ENCODE measurements at places on chromosomes 1 and 21.
A peak's percentile ranks its signal among the peaks of the same experiment; 100 is the strongest.

- DNase-seq, result no peak
Observed at GRCh38 chr1:224587051-224587450, 29.1 kb upstream of the CNIH3 start.

DNA sequence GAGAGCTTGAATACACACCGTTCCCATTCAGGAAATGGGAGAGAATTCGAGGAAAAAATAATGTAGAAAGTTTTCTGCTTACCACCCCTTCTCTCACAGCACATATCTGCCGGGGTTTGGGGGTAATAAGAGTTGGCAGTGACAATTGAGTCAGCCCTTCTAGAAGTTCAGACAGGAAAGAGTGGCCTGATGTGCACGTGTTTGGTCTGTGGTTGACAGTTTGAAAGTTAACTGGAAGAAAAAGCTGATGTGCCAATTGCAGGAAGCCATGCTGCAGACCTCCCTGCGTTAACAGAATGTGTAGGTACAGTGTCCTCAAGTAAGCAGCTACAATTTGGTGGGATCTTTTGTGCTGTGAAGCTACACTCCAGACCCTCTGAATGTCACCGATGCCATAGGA is 50.9 kb downstream of the DHX9 start:
- DNase-seq, result peak; percentile 23

- DNase-seq, result no peak
Observed at GRCh38 chr1:42145764-42146625, 7.2 kb upstream of the GUCA2B start.

DNA sequence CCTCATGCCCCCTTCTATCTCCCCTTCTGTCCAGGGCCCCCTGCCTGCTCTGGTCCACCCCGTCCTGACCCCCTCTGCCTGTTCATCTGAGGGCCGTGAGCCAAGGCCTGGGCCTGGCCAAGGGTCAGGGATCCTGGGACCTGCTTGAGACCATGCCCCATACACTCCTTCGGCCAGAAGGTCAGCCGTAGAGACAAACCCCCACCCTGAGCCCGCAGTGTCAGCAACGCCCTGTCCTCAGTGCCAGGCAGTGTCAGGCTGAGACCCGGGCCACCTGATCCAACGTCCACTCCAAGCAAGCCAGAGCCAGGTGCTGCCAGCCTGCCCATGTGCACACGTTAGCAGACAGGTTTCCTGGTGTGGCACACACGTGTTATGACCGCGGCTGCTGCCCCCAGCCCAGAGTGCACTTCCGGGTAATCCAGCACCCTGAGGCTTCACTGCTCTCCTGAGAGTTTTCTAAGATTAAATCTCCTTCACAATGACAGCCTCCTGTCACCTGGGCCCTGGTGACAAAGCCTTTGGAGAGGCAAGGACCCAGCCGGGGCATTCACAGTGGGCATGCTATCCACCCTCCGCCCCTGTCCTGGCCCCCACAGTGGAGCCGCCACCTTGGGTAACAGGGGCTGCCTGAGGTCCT is 10.1 kb upstream of the SAMD11 start:
- no peak for DNase-seq

DNA sequence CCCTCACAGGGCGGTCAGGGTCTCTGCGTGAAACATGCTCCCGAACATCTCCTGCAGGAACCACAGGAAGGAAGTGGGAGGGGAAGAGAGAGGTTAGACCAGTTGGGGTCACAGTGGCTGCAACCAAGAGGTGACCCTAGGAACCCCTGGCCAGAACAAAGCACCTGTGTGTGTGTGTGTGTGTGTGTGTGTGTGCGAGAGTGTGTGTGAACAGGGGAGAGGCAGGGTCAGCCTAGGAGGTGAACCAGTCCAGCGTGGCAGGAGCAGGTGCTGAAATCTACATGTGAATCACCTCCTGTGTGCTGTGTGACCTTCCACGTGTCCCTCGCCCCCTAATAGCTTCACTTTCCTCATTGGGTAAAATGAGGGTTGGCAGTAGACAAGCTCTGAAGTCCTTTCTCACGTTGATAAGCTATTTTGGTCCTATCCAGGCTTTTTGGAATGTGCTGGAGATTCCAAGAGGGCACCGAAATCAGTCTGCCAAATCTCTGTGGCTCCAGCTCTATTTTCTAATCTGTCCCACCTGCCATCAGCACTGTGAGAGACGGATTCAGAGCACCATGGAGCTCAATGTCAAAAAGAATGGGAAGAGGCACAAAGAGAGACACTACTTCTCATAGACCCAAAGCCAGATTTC is 27.8 kb downstream of the SLC26A9 start:
- DNase-seq, result no peak

All from KG1 (cell line).